ENCODE measurements at places on chromosomes 7 and 10.
A peak's percentile ranks its signal among the peaks of the same experiment; 100 is the strongest.

GRCh38 chr10:3622845-3623621 lies 162.0 kb downstream of the KLF6 start:
- DNase-seq, result no peak

- DNase-seq, result peak; percentile 90
These were observed 138.1 kb upstream of the TCF7L2 start for GRCh38 chr10:112811741-112812551.

- DNase-seq, result no peak
These were observed 103.8 kb upstream of the GPR26 start for GRCh38 chr10:123562387-123562786.

- DNase-seq, result no peak
These were observed 54.4 kb downstream of the KLHDC10 start for GRCh38 chr7:130124711-130125110.

GRCh38 chr7:24922099-24922773 lies 57.7 kb downstream of the OSBPL3 start:
- no peak for DNase-seq

GRCh38 chr7:151442776-151443496 lies 3.0 kb upstream of the CRYGN start:
- DNase-seq, result no peak

DNA sequence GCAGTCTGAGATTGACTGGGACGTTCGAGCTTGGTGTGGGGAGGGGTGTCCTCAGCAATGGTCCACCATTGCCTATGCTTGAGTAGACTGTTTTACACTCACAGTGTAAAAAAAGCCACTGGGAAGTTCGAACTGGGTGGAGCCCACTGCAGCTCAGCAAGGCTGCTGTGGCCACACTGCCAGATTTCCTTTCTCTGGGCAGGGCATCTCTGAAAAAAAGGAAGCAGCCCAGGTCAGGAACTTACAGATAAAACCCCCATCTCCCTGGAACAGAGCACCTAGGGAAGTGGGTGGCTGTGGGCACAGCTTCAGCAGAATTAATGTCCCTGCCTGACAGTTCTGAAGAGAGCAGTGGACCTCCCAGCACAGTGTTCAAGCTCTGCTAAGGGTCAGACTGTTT lies 80.3 kb downstream of the BICC1 start:
- no peak for DNase-seq

DNA sequence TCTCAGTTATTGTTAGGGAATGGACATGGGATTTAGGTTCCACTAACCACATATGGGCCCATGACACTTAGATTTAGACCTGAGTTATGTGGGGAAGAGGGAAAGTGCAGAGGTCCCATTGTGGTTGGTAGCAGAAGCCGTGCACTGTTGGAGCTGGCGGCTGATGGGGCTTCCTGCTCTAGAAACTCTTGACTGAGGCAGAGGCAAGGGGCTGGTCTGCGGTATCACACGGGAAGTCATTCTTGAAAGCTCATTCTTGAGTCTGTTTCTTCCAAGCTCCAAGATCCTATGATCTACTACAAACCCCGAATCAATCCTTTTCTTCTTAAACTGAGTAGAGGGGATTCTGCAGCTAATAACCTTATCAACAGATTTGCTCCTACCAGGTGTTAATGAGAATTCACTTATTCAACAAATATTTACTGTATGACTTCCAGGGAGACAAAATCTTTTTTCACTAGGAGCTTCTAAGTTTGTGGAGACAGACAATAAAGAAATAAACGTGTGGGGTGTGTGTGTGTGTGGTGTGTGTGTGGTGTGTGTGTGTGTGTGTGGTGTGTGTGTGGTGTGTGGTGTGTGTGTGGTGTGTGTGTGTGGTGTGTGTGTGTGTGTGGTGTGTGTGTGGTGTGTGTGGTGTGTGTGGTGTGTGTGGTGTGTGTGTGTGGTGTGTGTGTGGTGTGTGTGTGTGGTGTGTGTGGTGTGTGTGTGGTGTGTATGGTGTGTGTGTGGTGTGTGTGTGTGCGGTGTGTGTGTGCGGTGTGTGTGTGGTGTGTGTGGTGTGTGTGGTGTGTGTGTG lies 57.1 kb downstream of the AOC1 start:
- DNase-seq, result no peak

DNA sequence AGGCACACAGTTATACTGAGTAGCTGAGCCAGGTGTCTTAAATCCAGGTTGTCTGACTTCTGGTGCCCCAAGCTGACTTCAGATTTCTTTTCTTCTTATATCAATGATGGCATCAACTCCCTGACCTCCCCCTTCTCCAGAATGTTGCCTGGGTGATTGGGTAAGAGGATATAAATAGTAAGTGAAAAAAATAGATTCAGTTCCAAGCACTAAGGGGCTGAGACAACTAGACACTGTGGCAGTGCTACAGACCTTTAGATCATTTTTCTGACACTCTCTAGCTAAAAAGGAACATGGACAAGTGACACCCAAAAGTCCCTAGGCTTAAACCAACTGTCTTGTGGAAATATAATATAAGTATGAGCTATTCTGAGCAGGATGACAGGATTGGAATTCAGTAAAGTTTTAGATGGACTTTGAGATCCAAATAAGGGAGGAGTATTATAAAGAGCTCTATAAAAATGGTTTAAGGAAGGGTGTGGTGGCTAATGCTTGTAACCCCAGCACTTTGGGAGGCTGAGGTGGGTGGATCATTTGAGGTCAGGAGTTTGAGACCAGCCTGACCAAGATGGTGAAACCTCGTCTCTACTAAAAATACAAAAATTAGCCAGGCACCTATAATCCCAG lies 589.1 kb upstream of the GALNT17 start:
- DNase-seq, result no peak

DNA sequence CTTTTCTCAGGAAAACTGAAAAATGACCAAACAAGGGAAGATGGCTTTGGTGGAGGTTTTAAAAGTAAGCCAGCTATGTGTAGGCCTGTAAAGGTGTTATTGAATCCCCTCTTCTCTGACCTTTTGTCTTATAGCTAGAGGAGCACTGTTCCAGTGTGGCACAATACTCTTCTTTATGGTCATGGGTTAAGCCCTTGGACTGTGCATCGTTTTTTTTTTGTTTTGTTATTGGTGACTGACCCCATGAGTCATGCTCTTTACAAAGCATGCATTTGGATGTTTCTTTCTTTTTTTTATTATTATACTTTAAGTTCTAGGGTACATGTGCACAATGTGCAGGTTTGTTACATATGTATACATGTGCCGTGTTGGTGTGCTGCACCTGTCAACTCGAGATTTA lies 19.6 kb upstream of the FAM25A start:
- DNase-seq, result no peak

GRCh38 chr7:31204071-31204470 lies 136.5 kb downstream of the NEUROD6 start:
- no peak for DNase-seq

DNA sequence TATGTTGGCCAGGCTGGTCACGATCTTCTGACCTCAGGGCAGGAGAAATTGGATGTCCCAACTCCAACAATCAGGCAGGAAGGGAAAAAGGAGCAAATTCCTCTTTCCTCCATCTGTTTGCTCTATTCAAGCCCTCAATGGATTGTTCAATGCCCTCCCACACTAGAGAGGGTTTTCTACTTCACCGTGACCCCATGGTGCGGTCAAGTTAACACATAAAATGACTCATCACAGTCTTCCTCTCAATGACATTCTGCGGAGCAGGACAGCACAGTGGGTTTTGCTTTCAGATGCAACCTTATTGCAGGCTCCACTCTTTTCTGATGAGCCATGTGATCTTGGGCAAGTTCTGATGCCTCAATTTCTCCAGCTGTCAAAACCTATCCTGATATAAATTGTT lies 364.9 kb downstream of the ANKRD30A start:
- peak; percentile 12 for DNase-seq

DNA sequence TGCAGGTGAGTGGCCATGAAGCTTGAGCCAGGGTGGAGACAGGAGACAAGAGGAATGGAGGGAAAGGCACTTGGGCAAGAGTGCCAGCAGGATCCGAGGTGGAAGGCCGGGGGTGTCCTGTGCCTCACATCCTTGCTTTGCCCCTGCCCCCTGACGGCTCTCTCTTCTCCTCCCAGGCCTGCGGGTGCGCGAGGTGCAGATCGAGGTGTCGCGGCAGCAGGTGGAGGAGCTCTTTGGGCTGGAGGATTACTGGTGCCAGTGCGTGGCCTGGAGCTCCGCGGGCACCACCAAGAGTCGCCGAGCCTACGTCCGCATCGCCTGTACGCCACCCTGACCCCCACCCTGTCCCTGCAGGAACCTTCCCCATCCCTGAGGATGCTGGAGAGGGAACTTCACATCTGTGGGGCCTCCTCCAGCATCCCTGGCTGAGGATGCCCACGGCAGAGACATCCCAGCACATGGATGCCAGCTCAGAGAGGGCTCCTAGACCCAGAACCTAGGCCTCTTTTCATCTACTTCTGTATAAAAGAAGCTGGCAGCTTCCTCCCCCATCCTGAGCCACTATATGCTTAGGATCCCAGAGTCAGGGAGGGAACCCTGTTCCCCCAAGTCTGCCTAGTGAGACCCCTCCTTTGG lies 34.4 kb upstream of the SLC29A3 start:
- no peak for DNase-seq

- DNase-seq, result no peak
These were observed 43.7 kb upstream of the PRKAR1B start for GRCh38 chr7:770741-771166.

GRCh38 chr7:127594490-127594889 lies 954 bp downstream of the FSCN3 start:
- no peak for DNase-seq

GRCh38 chr10:60426425-60426824 lies 36.8 kb upstream of the ANK3 start:
- no peak for DNase-seq

- DNase-seq, result no peak
These were observed 102.4 kb downstream of the EXOC4 start for GRCh38 chr7:133355325-133355708.

DNA sequence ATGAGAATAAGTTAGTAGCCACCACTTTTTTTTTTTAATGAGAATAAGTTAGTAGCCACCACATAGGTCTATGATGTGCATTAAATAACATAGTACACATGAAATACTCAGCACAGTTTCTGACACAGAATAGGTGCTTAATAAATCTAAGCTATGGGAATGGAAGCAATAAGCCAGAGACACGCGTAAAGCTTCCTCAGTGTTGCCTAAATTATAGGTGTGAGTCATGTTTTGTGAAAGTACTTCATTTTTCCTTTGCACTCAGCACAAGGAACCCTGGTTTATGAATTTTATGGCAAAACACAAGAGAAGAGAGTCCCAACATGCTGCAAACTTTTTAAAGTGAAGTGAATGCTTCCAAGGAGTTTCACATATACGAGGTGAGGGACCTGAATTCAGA lies 267.4 kb downstream of the RNLS start:
- no peak for DNase-seq

DNA sequence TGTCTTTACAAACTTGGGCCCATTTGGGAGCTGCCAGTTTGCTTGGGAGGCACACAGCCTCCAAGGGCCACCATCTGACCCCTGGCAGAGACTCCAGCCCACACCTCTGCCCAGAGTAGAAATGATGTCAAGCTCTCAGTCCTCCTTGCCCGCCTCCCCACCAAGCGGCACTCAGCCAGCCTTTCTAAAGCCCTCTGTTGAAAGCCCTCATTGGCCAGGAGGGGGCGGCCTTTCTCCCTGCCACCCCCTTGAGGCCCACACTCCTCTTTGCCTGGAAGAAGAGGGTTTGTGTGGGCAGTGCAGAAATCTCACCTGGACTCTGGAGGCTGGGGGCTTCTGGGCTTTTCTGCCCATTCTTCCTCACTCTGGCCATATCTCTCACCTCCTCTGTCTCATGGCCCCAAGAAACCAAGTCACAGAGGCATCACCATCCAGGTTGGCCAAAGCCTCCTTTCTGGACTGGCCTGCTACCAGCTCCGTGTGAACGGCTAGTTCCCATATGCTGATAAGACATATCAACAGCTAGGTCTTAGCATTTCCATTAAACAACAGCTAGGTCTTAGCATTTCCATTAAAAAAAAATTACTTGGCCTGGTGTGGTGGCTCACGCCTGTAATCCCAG lies 36.1 kb downstream of the UBTD1 start:
- no peak for DNase-seq

- no peak for DNase-seq
These were observed 267.8 kb downstream of the BICC1 start for GRCh38 chr10:58780476-58780875.

GRCh38 chr10:42989481-42989921 lies 87.4 kb upstream of the RET start:
- DNase-seq, result no peak

- no peak for DNase-seq
These were observed 149.8 kb downstream of the KLF6 start for GRCh38 chr10:3635211-3635671.

GRCh38 chr10:78700413-78700812 lies 368.4 kb upstream of the ZMIZ1 start:
- peak; percentile 26 for DNase-seq

DNA sequence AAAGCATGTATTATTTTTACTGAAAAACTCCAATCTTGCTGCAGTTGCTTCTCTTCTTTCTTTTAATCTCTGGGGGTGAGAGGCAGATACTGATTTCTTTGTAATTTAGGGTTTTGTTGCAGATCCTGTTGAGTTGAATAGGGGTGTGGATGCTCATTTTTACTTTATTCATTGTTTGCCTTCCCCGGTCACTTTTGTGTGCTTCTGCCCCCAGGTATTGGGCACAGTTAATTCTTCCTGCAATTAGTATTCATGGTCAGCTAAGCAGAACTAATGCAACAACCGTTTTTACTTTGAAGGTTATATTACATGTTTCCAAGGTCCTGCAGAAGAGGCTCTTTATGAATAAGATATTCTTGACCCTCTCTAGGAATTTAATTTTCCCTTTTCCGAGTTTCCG lies 96.4 kb downstream of the BUB3 start:
- DNase-seq, result no peak

DNA sequence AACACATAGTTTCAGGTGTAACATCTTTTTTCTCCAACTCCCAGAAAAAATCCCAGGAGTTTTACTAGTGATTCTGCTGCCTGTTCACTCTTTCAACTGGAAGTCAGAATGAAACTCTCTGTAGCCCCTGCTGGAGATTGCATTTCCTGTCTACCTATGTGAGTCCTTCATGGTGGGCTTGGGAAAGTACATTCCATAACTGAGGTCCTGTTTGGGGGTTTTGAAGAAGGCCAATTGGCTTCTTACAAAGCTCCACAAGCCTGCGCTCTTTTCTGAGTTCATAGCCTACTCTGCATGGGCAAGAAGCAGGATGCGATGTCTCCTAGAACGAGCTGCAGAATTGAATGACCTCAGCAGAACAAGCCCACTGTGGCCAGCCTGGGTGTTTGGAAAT lies 86.7 kb downstream of the LYZL2 start:
- no peak for DNase-seq

DNA sequence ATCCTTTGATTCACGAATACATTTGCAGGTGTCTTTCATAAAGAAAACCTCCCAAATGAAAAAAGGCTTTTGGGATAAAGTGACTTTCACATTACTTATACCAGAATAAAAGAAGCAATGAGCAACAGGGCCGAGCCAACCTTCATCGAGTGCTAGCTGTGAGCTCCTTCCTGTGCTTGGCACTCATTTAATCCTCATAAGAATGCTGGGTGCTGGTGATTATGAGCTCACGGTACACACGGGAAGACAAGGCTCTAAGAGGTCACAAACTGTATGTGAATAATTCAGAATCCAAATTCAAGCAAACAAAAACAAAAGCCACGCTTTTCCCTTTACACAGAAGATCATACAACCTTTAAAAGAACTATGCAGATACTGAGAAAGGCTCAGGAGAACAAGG lies 156.2 kb downstream of the COBL start:
- DNase-seq, result no peak

Measured in H54 (cell line).